COR-L47 (cell line): ENCODE measurements at places on chromosomes 6 and 20.

DNA sequence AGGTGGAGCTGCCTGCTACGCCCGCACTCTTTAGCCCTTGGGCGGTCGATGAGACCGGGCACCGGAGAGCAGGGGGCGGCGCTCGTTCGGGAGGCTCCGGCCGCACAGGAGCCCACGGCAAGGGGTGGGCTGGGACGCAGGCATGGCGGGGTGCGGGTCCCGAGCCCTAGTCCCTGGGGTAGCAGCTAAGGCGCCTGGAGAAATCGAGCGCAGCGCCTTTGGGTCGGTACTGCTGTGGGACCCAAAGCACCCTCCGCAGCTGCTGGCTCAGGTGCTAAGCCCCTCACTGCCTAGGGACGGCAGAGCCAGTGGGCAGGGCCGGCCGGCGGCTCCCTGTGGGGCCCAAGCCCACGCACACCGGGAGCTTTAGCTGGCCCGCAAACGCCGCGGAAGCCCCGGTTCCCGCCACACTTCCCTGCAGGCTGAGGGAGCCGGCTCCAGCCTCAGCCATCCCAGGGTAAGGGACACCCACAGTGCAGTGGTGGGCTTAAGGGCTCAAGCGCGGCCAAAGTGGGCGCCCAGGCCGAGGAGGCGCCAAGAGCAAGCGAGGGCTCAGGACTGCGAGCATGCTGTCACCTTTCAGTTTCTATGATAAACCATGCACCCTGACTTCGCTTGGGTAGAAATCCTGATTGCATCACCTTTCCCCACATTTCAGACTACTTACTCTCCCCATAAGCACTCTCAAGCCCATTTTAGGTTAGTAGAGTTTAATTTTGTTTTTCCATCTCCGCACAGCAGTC is 52.0 kb downstream of the MYLIP start:
- no peak for DNase-seq

DNA sequence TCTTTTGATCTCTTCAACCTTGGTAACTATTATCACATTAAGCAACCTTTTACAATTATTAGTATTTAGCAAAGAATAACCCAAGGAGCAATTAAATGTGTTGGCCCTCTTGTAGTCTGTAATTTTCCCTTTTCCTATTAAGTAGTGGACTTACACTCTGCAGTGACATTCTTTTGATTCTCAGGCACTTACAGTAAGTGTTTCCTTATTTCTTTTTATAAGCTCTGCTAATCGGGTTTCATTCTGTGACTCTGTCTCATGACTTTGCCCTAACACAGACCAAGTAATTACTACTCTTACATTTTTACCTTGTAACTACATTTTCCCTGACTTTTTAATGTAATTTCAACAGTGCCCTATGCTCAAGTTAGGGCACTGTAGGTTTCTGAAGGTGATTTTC is 104.0 kb upstream of the EPHA7 start:
- no peak for DNase-seq

- no peak for DNase-seq
Observed at GRCh38 chr20:9628141-9628540, 113.8 kb downstream of the LAMP5 start.

DNA sequence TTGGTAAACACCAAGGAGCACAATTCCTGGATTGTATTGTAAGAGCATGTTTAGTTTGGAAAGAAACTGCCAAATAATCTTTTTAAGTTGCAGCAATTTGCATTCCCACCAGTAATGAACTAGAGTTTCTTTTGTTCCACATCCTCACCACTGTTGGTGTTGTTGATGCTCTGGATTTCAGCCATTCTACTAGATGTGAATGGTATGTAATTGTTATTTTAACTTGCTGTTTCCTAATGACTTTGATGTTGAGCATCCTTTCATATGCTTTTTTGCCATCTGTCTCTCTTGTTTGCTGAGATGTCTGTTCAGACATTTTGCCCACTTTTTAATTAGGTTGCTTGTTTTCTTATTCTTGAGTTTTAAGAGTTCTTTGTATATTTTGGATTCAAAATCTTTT is 1654.1 kb downstream of the GRIK2 start:
- no peak for DNase-seq
